Stimulated activated CD8-positive, alpha-beta memory T cell treated with anti-CD3 and anti-CD28 coated beads, Interleukin-4, amount 100 ng/mL, for 1 hour (primary cell): ENCODE measurements at places on chromosomes 12 and 14.

- DNase-seq = no peak
These were observed 4.5 kb downstream of the RPH3A start for GRCh38 chr12:112796067-112796466.

DNA sequence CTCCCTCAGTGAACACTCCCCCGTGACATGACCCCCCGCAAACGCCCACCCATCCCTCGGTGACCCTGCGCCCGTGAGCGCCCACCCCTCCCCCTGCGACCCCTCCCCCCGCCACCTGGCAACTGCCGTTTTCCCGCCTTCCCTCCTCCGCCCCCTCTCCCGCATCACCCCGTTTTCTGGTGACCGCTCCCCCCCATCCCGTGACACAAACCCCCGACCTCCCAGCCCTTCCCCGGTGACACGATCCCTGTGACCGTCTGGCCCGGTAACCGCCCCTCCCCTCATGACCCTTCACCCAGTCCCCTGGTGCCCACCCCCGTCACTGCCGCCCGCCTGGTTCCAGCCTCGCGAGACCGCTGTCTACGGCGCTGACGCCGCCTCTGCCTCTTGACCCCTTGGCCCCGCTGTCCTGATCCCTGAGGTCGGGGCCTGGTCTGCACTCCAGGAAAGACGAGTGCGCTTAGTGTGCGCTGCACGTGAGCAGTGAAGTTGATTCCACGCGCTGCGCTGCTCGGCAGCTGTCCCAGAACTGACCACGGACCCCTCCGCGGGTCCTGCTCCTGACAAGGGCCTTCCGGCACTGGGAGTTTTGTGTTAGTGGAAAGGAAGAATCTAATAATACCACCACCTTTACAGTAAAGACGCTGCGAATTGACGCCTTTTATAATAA lies 59.4 kb downstream of the DDX51 start:
- DNase-seq = no peak

DNA sequence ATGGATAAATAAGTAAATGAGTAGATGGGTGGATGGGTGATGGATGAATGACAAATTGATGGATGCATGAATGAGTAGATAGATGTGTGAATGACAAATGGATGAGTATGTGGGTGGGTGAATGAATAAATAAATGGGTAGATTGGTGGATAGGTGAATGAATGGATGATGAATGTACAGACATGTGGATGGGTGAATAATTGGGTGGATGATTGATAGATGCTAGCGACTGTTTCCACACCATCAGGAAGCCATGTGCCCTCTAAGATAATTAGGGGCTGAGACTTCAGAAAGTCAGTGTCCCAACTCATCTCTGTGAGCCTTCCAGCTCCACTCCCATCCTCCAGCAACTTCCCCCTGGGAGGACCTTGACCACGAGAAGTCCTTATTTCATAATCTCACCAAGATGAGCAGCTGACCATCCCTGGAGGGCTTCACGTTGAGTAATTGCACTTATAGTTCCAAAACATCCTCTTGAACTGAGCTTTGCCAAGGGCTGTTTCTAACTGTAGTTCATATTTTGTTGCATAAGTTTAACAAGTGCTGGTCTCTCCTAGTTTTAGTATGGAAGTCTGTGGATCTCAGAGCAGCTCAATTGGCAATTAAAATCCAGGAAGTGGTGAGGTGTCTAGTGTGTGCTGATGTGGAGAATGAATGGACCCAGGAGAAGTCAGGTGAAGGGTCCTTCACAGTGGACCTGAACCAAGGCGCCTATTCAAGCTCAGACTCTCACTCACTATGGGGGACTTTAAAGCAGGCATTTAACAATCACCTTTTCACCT lies 295.7 kb downstream of the ADGRD1 start:
- no peak for DNase-seq

- no peak for DNase-seq
These were observed 8.5 kb upstream of the IL26 start for GRCh38 chr12:68234140-68234539.

GRCh38 chr12:34333337-34333736 lies 311.0 kb downstream of the ALG10 start:
- DNase-seq = no peak

- no peak for DNase-seq
These were observed 106.4 kb downstream of the PIWIL1 start for GRCh38 chr12:130444061-130444460.

DNA sequence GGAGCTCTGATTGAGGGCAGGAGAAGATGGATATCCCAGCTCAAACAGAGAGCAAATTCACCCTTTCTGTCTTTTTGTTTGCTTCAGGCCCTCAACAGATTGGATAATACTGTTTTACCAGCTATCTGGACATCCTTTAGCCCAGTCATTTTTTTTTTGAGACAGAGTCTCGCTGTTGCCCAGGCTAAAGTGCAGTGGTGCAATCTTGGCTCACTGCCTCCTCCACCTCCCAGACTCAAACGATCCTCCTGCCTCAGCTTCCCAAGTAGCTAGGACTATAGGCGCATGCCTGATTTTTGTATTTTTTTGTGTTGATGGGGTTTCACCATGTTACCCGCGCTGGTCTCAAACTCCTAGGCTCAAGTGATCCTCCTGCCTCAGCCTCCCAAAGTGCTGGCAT lies 40.8 kb downstream of the ARF6 start:
- DNase-seq = no peak

DNA sequence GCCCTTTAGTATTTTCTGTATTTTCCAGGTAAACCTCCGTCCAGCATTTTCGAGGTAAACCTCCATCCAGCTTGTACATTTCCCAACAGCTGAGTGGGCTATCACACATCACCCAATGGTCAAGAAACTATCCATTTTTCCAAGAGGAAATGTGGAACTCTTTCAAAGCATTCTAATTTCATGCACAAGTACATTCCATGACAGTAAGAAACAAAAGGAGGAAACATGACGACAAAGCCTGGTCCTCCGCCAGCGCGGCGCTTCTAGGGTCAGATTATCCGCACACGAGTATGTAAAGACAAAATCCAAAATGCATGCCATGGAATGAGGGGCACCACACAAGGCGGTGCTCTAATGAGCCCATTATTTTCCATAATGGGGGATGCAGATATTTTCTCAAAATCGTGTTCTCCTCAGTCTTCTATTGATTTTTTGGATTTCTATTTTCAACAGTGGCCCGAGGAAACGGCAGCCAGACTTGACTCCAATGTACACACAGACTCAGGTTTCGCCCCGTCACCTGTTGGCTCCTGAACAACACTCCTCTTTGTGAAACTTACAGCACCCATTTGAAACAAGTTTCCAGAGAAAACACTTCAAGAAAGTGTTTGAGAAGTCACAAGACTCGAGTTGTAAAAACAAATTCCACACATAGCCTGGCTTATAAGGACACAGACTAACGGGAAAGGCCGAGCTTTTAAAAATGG lies 107.4 kb downstream of the PRICKLE1 start:
- no peak for DNase-seq

DNA sequence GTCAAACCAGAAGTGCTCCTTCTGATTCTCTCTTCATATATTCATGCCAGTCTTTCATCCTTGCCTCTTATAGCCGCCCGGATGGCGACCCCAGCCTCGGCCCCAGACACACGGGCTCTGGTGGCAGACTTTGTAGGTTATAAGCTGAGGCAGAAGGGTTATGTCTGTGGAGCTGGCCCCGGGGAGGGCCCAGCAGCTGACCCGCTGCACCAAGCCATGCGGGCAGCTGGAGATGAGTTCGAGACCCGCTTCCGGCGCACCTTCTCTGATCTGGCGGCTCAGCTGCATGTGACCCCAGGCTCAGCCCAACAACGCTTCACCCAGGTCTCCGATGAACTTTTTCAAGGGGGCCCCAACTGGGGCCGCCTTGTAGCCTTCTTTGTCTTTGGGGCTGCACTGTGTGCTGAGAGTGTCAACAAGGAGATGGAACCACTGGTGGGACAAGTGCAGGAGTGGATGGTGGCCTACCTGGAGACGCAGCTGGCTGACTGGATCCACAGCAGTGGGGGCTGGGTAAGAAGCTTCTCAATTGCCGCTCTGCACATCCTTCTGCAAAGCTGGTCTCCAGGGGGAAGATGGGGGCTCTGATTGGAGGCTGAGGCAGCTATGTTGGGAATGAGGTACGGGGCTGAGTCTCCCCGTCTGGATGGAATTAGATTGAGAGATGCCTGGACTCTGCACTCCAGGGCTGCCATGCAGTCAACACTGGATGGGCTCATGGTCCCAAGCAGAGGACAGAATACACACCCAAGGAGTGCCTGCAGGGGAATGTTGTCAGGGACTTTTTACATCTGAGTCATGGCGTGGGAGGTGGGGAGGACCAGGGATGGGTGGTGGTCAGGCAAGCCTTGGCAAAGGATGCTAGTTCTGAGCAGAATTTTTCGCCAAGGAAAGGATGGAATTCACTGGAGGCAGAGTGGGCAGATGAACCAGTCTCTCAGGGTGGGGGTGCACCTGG lies 1.3 kb downstream of the BCL2L2 start:
- no peak for DNase-seq

- no peak for DNase-seq
These were observed 44.3 kb downstream of the RNF34 start for GRCh38 chr12:121443911-121444841.

GRCh38 chr14:103072595-103073366 lies 11.2 kb upstream of the LBHD2 start:
- DNase-seq = no peak

DNA sequence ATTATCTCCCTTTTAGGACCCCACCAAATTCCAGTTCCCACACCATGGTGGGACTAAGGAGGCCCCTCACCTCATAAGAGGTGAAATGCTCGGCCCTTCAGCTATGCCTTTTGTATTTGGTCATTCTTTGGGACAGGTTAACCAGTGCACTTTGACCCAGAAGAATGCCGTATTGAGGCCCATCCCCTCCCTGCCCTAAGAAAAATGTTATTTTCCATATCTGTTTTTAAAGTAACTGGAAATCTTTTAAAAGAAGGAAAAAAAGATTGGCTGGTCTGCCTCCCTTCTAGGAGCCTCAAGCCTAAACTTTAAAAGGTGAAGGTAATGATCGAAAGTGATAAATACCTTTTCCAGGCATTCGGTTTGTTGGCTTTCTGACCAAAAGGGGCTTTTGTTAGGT lies 5.7 kb upstream of the HOXC13 start:
- no peak for DNase-seq

GRCh38 chr12:24839268-24839791 lies 109.6 kb downstream of the BCAT1 start:
- DNase-seq = no peak

GRCh38 chr12:15852383-15852782 lies 29.8 kb upstream of the STRAP start:
- no peak for DNase-seq

DNA sequence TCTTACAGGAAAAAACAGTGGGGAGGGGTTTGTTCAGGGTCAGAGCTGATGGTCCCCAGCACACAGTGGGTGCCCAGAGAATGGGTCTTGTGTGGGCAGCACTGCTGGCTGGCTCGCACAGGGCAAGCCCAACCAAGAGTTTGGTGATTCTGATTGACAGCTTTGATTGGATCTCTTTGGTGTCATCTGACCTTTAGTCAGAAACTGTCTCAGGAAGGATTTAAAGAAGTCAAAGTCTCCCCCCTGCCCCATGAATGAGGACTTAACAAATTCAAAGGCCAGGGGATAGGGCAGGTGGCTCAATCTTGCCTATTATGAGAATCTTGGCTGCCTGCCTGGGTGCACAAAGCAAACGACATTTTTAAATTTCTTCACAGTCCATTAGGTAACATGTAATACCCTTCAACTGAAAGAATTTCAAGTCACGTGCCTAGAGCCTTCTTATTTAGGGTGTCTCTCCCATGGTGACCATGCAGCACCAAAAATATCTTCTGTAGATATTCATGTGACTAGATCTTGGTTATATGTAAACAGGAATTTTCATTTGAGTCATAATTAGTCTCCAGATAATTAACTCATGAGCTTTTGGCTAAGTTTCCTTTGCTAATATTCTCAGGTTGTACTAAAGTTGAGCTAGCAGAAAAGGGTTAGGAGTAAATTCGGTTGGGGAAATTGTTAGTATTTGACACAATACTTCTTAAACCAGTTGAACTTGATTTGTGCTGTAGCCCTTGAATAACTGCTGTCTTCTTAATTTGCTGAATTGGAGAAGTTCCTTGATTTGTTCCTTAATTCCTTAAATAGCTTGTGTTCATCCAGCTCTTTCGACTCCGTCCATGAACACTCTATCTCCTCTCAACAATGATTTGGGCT lies 54.5 kb upstream of the HECTD1 start:
- no peak for DNase-seq
